NCI-H2081 (cell line): ENCODE measurements at places on chromosomes 11 and 22.

DNA sequence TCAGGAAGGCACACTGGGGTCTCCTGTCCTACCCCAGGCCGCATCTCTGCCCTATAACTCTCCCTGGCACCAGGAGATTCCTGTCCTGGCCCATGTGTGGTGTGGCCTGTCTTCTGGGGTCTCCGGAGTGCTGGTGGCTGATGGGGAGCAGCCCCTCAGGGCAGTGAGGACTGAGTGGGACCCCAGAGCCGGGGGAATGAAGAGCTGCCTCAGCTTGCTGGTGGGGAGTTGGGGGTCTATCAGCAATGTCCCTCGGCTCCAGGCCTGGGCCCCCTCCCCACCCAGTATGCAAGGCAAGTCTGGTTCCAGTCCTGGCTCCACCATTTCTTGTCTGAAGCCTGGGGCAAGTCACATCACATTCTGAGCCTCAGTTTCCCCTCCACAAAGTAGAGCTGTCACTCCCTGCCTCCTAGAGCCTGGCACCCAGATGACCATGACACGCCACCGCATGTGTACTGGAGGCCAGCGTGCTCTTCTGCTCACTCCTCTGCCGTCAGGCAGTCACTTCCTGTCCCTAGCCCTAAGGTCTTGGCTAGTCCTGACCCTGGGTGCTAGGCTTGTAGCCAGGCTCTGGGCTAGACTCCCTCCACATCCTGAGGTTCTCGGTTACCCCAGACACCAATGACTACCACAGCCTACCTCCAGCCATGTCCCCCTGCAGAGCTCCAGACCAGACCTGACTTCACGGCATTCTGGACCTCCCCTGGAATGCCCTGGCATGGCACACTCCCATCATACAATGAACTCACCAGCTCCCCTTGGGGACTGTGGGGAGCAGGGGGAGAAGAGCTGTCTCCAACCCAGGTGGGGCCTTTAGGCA is 12.8 kb downstream of the ARAP1 start:
- no peak for DNase-seq

GRCh38 chr22:29315286-29316140 is at the start of gene RASL10A:
Gene RASL10A (minus strand): TSS chr22:29315697. CDS start chr22:29315246, 451 bp downstream.
- DNase-seq: no peak

GRCh38 chr11:134312223-134312622 is 19.6 kb upstream of the GLB1L2 start:
- no peak for DNase-seq

GRCh38 chr11:95788921-95789505 is 569 bp downstream of the FAM76B start:
- peak; percentile 40 for DNase-seq

DNA sequence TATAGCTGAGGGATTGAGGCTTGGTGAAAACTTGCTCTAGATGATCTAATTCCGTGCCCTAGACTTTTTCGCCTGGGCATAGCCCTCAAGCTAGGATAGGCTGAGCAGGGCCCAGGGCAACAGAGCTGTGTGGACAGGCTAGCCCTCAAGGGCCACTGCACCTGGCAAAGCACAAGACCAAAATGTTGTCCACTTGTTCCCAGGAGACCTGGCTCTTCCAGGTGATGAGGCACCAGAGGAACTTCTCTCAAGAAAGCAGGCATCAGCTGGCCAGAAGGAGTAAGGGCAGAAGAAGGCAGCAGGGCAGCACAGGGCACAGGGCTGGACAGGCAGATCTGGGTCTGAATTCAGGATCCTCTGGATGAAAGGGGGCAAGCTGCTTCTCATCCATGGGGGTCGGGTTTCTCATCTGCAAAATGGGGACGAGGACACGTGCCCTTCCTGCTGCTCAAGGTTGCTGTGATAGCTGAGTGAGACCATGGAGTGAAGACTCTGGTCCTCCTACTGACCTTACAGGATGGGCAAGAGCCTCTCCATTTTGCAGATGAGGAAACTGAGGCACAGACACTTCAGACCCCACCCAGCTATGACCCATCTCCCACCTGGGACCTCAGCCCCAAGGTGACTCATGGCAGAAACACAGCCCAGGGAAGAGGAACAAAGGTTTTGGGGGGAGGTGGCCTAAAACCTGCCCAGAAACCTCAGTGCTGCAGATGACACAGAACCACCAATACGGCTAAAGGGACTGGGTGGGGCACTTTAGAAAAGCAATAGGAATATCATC is 42.2 kb upstream of the PRDM11 start:
- DNase-seq: no peak

DNA sequence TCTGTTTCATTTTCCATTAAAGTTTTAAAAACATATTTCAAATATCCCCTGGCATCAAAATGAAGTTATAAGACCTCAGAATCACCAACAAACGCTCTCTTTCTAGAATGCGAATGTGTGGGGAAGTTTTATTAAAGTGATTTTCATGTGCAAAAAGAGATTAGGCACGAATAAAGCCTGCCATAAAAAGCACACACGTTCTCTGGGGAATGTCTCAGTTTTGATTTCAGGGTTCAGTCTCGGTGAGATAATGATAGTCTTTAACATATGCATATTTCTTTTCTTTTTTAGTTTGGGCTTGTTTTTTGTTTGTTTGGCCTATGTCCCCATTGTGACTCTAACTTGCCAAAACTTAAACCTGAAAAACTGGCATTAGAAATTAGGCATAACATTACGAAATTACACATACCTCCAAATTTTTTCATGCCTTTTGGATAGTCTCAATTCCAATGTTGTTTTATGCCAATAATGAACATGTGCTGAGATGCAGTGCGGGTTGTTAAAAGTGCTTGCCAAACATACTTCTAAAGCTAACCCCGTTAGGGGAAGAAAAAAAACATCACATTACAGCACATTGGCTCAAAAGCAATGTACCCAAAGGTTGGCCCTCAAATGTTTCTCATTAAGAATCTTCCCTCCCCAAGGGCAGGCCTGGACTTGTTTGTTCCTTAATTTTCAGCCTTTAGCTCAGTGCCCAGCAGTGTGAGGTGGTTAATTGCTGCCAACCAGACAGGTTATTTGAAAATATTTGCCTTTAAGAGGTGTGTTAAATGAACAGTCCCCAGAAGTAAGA is 33.2 kb upstream of the FBLN1 start:
- no peak for DNase-seq

GRCh38 chr11:93784935-93785360 is 866 bp downstream of the MED17 start:
- no peak for DNase-seq

DNA sequence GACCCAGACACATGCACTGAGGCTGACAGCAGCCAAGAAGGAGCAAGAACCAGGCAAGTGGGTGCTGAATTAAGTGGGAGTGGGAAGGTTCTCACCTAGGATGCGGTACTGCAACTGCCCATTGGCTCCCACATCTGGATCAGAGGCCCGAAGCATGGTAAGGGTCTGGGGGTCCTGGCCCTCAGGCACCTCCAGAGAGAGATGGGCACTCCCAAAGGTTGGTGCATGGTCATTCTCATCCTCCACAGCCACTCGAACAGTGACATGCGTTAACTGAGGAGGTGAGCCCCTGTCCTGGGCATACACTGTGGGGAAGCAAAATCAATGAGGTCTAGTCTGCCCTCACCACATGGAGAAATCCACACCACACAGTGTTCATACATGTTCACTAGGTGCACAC is 9.3 kb upstream of the TPP1 start:
- no peak for DNase-seq

GRCh38 chr11:116730601-116731000 is 42.2 kb downstream of the BUD13 start:
- DNase-seq: no peak
